ENCODE measurements at places on chromosomes 1 and 21.

- DNase-seq: no peak
These were observed 7.5 kb downstream of the HPCAL4 start for GRCh38 chr1:39683591-39684312.

DNA sequence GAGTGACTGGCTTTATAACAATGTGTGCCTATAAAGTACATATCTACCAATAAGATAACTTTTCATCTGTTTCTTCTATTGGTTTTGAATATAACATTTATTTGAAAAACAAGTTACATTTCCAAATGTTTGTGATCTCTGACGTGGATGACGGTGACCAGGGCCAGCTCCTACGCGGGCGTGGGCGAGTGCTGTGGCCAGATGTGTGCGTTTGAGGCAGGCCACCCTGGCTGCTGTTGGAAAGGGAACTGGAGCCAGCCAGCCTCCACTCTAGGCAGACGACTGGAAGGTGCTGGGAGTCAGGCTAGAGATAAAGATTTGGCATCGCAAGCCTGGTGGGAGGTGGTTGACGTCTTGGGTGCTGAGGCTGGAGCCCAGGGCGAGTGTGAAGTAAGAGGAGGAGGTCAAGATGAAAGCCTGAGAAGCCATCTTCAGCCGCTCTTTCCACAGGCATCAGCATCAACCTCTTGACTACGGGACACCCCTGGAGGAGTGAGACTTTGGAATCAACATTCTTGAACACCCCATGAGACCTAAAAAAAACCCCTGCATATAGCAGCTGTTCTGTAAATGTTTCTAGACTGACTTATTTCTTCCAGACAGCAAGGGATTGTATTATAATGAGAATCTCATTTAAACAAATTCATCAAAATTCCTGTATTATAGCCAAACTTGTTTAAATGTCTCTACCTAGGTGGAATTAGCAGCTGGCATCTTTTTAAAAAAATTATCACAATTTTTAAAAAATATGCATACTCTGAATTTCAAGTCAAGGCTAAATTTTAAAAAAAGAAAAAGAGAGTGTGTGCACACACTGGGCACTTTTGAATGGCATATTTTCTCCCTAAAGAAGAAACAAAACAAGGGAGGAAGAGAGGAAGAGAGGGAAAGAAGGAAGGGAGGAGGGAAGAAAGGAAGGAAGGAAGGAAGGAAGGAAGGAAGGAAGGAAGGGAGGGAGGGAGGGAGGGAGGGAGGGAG is 112.5 kb upstream of the SLC44A3 start:
- no peak for DNase-seq

- DNase-seq: no peak
These were observed 68.7 kb upstream of the CD5L start for GRCh38 chr1:157910270-157910669.

GRCh38 chr21:18298228-18298627 is 53.6 kb downstream of the CHODL start:
- no peak for DNase-seq

GRCh38 chr1:100671601-100672000 is 47.9 kb upstream of the VCAM1 start:
- DNase-seq: peak; percentile 17

GRCh38 chr1:23522244-23522982 is 8.6 kb downstream of the E2F2 start:
- no peak for DNase-seq

DNA sequence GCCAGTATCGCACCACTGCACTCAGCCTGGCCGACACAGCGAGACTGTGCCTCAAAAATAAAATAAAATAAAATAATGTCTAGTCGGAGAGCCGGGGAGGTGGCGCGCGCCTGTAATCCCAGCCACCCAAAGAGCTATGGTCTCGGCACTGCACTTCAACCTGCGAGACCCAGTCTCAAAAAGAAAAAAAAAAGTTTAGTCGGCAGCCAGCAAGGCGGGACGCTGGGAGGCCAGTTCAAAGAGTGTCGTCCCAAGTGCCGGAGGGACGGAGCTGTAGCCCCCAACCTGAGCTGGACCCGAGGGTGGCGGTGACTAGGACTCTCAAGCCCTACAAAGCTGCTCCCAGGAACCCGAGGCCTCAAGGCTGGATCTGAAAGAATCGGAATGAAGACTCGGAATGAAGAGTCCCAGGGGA is 632 bp upstream of the FALEC start:
- no peak for DNase-seq

GRCh38 chr1:35637401-35637809 is 3.9 kb downstream of the PSMB2 start:
- no peak for DNase-seq

- peak; percentile 23 for DNase-seq
These were observed 33.5 kb upstream of the C1orf53 start for GRCh38 chr1:197868751-197869489.

GRCh38 chr1:147568551-147568950 is 27.2 kb downstream of the BCL9 start:
- no peak for DNase-seq

GRCh38 chr1:45569962-45570581 is 13.8 kb upstream of the NASP start:
- DNase-seq: peak; percentile 21

- DNase-seq: peak; percentile 77
These were observed 63.9 kb downstream of the CSMD2 start for GRCh38 chr1:34101151-34101550.
